ENCODE measurements at places on chromosomes 12 and 14.
A peak's percentile ranks its signal among the peaks of the same experiment; 100 is the strongest.

GRCh38 chr14:105348169-105348944 lies 33.8 kb downstream of the PACS2 start:
- no peak for DNase-seq

GRCh38 chr12:1131811-1132224 lies 140.8 kb downstream of the ERC1 start:
- no peak for DNase-seq

DNA sequence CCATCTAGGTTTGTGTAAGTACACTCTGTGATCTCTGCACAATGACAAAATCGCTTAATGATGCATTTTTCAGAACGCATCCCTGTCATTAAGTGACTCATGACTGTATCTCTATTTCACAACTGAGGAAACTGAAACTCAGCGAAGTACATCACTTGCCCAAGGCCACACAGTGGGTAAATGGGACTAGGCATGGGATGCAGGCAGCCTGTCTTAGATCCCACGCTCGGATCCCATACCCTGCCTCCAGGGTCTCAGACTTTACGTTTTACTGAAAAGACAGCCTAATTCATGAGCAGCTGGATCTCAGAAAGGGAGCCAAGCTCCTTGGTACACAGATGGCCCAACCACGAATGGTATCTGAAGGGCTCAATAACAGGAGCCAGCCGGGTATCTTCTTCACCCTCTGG lies 2.4 kb upstream of the MLEC start:
- no peak for DNase-seq

DNA sequence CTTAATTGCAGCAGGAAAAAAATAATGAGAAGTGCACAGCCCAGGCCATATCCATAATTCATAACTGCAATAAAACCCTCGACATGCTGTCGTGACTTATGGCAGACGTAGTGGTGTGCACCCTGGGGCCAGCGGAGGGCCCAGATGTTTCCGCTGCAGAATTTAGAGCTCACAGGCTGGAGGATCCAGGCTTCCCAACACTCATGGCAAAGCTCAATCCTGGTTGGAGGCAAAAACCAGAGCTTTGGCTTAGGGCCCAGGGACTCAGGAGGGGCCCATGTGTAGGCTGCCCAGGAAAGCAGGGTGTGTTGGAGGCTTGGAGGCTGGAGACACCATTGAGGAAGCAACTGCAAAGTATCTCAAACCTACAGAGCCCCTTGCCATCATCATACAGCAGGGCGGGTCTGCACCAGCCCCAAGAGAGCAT lies 68.7 kb downstream of the SERPINA3 start:
- no peak for DNase-seq

DNA sequence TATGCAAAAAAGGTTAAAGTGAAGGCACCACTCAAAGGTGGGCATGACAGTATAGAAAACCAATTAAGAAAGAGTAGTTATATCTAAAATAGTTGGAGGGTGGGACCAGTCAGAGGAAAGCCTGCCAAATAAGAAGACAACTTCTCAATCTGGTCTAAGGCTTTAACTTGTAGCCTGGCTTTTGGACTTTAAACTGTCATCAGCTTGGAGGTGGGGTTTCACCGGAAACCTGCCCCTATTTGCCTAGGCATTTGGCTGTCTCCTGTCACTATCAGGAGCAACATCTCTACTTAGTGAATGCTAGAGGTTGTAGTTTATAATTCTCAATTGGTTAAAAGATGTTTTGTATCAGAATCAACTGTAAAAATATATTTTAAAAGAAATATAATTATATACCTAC lies 107.3 kb downstream of the SLCO1B3 start:
- no peak for DNase-seq

- DNase-seq, result peak; percentile 4
Measured at GRCh38 chr12:99983456-99984258, 1.1 kb downstream of the ANKS1B start.

DNA sequence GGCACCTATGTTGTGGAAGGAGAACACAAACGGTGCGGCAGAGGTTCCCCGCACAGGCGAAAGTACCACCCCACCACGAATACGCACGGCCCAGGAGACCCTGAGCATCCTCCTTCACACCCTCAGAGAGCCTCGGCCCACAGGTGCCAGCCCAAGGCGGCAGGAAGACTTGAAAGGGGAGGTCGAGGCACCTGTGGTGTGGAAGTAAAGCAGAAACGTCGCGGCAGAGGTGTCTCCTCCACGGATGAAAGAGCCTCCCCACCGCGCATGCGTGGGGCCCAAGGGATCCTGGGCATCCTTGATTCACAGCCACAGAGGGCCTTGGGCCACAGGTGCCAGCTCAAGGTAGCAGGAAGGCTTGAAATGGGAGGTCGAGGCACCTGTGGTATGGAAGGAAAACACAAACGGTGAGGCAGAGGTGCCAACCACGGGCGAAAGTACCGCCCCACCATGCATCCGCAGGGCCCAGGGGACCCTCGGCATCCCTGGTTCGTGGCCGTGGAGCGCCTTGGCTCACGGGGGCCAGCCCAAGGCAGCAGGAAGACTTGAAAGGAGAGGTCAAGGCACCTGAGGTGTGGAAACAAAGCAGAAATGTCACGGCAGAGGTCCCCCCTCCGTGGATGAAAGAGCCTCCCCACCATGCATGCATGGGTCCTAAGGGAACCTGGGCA lies 380.1 kb downstream of the ALG10 start:
- DNase-seq, result peak; percentile 3

DNA sequence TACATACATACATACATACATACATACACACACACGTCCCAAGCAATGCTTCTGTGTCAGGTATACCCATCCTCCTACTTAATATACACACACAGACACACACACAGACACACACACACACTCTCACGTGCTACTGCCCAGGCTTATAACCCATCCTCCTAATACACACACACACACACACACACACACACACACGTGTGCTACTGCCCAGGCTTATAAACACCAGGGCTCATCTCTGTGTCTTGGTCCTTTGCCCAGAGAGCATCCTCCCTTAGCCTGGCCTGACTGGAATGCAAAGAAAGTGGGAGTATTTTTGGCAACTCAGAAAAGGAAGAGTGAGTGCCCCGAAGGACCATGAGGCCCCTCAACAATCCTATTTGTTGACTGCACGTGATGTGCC lies 129.0 kb downstream of the RBM19 start:
- DNase-seq, result peak; percentile 28

GRCh38 chr14:50977863-50978528 lies 33.7 kb upstream of the PYGL start:
- DNase-seq, result no peak

Data from hepatocyte (in vitro differentiated cells).